Right lung (tissue), 10 donors: ENCODE measurements at places on chromosomes 7 and 10. TPM values are rescaled to one million over a fixed set of nuclear protein-coding genes. Genes with fewer than 3 reads are reported as not detected.

HIP1 gene
- 33.7 TPM for polyA plus RNA-seq

DNAH11 gene
- polyA plus RNA-seq, result 2.4 TPM

CAV1 gene
- 404 TPM for polyA plus RNA-seq

MOGAT3 gene
- polyA plus RNA-seq, result 0.15 TPM

ANK3 gene
- 30.9 TPM for polyA plus RNA-seq

INPP5A gene
- polyA plus RNA-seq, result 41.7 TPM

CDNF gene
- polyA plus RNA-seq, result 3.5 TPM

CARD11 gene
- 3.3 TPM for polyA plus RNA-seq

NPY4R gene
- polyA plus RNA-seq, result not detected

PROSER2 gene
- 3.1 TPM for polyA plus RNA-seq

STEAP1 gene
- 1.4 TPM for polyA plus RNA-seq

VPS37D gene
- 8.2 TPM for polyA plus RNA-seq

MYPN gene
- polyA plus RNA-seq, result 0.14 TPM

AQP1 gene
- 157 TPM for polyA plus RNA-seq

CALML3 gene
- polyA plus RNA-seq, result 0.85 TPM

CACNB2 gene
- 11.4 TPM for polyA plus RNA-seq

INMT gene
- 24.2 TPM for polyA plus RNA-seq

ERVW-1 gene
- polyA plus RNA-seq, result 1.5 TPM

ERLIN1 gene
- 37.3 TPM for polyA plus RNA-seq

DMTF1 gene
- 282 TPM for polyA plus RNA-seq

ASL gene
- polyA plus RNA-seq, result 23.6 TPM

PHKG1 gene
- polyA plus RNA-seq, result 4.3 TPM

PRR15 gene
- polyA plus RNA-seq, result 0.10 TPM

PPIF gene
- 31.3 TPM for polyA plus RNA-seq

RNLS gene
- polyA plus RNA-seq, result 4.3 TPM

MACROH2A2 gene
- 73.1 TPM for polyA plus RNA-seq

ACTL6B gene
- not detected for polyA plus RNA-seq

OR2AE1 gene
- not detected for polyA plus RNA-seq

NRCAM gene
- polyA plus RNA-seq, result 15.2 TPM

TRIM50 gene
- not detected for polyA plus RNA-seq

WDR11 gene
- polyA plus RNA-seq, result 60.0 TPM

FBXO24 gene
- polyA plus RNA-seq, result 4.8 TPM

ACTA2 gene
- 463 TPM for polyA plus RNA-seq

INTS1 gene
- polyA plus RNA-seq, result 51.8 TPM

OPN4 gene
- polyA plus RNA-seq, result not detected

SEMA3C gene
- polyA plus RNA-seq, result 106 TPM
